ENCODE measurements at places on chromosomes 13 and 19.

DNA sequence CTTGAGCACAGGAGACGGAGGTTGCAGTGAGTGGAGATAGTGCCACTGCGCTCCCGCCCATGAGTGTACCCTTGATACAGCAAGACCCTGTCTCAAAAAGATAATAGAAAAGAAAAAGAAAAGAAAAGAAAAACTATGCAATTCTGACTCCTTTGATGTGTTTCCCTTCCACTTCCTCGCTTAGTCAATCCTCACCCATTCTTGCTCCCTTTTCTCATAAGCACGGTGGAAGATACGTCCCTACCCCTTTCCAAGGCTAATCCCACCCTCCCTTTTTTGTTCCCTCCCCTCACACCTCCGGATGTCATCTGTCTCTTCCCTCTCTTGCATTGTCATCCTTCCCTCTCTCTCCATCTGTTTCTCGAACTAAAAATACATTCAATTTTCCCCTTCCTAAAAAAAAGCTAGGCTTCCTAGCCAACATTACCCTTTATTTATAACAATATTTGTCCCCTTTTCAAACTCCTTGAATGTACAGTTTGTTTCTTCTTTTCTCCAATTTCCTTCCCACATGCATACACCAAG, 40.5 kb upstream of the ITM2B start:
- DNase-seq, result no peak

DNA sequence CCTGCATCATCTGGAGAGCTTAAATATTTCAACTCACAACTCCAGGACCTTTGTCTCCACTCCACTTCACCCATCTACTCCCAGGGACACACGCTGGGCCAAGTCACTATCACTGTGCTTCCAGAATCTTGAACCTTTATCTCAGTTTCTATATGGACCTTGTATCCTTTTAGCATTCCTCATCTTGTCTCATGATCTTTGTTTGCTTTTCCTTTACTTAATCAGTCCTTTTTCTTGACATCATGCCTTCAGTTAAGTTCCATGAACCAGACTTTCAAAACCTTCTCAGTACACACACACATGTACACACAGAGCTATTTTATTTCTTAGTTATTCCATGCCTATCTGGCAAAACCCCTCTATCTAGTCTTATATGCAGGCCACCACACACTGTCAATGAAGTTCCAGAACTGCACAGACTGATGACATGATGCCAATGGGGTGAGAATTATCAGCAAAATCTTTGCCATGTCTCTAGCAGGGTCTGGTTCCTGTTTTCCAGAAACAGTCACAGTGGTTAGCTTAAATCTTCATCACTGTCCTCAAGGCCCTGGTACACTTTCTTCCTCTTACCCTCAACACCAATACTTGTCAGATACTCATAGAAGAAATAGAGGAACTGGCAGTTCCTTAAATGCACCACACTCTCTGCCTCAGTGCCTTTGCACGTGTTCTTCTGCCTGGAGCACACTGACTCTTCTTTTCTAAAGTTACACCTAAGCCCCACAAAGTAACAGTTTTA, 77.6 kb upstream of the STARD13 start:
- DNase-seq, result no peak

DNA sequence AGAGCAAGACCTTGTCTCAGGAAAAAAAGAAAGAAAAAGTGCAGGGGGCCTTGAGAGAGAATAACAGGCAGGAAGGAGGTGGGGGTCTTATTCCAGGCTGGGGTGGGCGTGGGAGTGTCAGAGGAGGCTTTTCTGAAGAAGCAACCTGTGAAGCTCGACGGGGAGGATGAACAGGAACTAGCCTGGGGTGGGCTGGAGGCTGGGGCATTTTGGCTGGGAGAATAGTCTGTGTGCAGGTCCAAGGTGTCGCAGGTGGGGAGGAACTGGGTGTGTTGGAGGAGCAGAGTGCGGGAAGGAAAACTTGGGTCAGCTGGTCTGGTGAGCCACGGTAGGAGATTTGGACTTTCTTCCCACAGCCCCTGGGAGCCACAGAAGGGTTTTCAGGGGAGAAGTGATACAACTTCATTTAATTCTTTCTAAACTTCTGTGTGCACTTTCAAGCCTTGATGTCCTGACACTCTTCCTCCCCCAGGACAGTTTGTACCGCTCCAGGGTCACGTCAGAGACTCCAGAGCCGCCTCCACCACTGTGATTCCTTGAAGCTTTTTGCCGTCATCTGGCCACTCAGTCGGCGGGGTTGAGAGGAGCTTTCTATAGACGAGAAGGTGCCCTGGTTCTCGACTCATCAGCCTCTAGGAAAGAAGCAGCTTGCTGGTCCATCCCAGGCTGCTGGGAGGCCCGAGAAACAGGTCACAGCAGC, 138.7 kb downstream of the SIPA1L3 start:
- no peak for DNase-seq

- DNase-seq, result peak; percentile 67
These were observed 6.2 kb downstream of the MRPS31 start for GRCh38 chr13:40764587-40765403.

DNA sequence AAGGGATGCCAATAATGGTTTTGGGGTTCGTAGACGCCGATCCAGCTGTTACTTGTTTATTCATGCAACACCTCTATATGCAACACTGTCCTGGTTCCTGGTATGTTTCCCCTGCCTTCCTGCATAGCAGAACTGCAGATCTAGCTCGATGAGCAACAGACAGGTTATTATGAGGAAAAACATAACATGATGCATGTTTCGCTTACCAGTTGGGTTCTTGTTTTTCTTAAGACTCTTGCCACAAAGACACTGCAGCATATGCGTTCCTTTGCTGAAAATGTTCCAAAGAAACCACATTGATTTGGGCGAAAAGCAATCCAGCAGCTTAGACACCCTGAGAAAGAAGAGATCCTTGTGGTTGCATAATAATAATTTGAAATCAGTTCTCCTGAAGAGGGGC, 583 bp downstream of the FGF14 start:
- DNase-seq, result no peak

DNA sequence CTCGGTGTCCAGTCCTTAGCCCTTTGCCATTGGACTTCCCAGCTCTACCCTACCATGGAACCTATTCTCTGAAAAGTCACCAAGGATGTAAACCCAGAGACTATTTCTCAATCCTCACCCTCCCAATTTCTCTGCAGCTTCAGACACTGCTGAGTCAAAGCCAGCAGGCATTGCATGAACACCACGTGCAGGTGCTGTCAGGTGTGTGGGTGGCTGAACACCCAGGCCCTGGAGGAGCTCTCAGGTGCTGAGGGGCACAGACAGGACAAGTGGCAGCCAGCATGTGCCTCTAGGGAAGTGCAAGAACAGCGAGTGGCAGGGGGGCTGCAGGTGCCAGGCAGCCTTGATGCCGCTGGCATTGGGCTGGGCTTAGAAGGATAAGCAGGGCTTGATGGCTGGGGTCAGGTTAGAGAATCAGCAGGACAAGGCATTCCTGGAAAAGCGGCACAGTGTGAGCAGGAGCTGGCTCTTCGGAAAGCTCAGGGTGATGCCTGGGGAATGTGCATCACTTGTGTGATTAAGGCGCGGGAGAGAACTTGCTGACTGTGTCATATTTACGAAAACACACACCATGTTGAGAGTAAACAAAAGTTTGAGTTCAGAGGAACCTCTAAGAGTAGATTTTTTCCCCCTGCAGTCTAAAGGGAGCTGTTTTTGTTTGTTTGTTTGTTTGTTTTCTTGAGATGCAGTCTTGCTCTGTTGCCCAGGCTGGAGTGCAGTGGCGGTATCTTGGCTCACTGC, 83.8 kb downstream of the LNX2 start:
- no peak for DNase-seq

DNA sequence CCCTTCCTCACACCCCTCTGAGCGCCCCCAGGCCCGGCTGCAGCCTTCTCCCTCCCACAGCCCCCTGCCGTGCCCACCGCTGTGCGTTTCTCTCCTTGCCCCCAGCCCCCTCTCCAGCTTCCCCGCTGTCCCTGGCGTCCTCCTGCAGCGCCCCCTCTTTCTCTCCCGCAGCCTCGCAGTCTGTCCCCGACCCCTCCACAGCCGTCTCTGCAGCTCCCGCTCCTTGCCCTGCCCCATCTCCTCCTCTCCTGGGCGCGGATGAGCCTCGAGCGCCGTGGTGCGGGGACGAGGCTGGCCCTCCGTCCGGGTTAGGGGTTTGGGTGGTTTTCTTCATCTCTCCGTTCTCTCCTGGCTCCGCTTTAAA, 1.1 kb downstream of the KMT5C start:
- DNase-seq, result peak; percentile 47

GRCh38 chr13:112177450-112178288, 110.7 kb downstream of the SOX1 start:
- DNase-seq, result no peak

- DNase-seq, result no peak
These were observed 93.9 kb downstream of the GNG7 start for GRCh38 chr19:2608602-2608922.

DNA sequence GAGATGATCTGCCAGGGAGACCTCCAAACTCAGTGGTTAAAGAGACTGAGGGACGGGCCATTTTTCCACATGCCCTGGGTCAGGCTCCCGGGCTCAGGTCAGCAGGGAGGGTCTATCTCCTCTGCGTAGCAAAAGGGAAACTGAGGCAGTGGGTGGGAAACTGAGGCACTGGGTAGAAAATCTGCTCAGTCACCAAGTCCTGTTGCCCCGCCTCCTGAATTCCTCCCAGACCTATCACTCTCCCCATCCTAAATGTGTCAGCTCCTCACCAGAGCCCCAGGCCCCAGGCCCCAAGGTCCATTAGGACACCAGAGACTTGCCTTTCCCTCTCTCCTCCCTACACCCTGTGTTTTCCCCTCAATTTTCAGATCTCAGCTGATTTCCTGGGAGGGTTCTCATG, 2.4 kb downstream of the CD320 start:
- peak; percentile 0 for DNase-seq

- DNase-seq, result no peak
These were observed 28.8 kb downstream of the DPF1 start for GRCh38 chr19:38195237-38195636.

- no peak for DNase-seq
These were observed 99.2 kb upstream of the C1QTNF9B start for GRCh38 chr13:23996456-23996855.

GRCh38 chr19:28737021-28737895, 475.7 kb downstream of the UQCRFS1 start:
- peak; percentile 31 for DNase-seq

DNA sequence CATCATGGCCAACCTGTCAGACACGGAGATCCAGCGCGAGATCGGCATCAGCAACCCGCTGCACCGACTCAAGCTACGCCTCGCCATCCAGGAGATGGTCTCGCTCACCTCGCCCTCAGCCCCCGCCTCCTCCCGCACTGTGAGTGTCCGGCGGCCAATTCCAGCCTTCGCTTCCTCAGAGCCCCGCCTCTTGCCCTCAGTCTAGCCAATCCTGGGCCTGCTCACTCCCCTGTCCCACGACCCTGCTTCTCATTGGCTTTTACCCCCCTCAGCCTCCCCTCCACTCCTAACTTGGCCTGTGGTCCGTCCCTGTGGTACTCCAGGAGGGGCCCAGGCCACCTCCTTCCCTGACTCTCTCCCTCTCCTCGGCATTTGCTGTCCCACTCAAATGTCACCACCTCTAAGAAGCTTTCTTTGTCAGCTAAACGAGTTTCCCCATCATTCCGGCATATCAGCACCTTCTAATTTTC, 12.3 kb downstream of the HRC start:
- DNase-seq, result peak; percentile 80

- DNase-seq, result no peak
These were observed 11.4 kb downstream of the TMEM255B start for GRCh38 chr13:113770441-113770840.

DNA sequence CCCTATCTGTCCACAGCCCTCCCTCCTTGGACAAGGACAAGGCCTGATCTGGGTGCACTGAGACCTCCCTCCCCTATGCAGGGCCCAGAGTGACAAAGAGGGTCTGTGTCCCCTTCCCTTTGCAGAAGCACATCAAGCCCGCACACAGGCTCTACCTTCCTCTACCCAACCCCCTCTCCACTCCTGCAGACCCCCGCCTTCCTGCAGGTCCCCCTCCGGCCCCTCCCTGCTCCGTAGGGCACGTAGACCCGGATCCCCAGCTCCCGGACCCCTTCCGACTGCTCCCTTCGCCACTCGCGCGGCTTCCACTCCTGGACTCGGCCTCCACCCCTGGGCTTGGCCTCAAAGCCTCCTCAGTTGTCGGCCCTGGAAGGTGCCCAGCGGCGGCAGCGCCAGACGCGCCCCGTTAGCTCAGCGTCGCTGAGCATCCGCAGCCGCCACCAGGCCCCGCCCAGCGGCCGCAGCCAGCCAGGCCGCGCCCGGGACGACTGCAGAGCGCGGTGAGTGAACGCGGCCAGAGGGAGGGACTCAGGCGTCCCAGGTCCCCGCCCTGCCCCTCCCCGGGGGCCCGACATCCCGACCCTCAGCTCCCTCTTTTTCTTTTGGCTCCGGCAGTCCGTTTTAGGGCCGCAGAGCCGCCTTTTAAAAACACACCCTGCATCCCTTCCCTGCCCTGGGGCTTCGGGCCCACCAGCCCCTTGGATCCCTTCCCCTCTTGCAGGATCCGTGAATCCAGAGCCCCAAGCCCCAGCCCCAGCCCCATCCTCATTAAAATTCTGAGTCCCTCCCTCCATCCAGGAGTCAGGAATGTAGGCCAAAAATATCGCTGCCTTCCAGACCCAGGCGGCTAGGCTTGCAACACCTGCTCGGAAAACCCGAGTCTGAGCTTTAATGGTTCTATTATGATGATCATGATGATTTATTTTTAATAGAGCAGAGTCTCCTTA, 1.5 kb upstream of the MYADM start:
- DNase-seq, result peak; percentile 56

- DNase-seq, result no peak
These were observed 1422.2 kb upstream of the PCDH20 start for GRCh38 chr13:62837895-62838294.

DNA sequence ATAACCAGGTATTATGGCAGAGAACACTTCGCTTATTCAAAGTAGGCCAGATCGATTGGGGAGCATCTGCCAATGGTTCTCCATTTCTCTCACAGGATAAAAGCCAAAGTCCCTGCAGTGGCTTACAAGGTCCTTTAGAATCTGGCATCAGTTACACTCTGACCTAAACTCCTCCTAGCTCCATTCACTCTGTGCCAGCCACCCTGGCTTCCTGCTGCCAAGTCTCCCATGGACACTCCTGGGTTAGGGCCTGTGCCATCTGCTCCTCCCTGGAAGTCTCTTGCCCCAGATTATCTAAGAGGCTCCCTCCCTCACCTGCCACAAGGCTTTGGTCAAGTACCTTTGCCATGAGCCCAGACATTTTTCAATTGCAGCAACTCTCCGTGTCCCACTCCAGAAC, 649.2 kb downstream of the DACH1 start:
- no peak for DNase-seq

DNA sequence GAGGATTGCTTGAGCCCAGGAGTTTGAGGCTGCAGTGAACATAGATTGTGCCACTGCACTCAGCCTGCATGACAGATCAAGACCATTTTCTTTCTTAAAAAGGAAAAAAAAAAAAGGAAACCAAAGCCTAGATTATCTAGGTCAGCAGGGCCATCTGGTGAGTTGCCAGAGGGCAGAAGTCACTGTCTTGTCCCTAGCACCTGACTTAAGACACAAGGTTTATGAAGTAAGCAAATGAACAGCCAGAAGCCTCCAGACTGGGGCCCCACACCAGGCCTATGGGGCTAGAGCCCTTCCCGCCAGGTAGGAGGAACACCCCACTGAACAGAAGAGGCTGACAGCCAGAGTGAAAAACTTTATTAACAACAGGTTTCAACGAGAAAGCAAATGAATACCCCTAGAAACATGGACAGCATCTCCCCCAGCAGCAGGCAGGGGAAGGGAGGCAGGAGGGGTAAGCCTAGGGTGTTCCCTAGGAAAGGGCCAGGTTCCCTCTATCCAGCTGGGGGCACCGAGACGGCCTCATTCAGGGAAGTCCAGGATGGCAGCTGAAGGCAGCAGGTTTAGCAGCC, 1.2 kb downstream of the WDR83 start:
- no peak for DNase-seq
